ENCODE measurements at places on chromosomes 13 and 19.

GRCh38 chr19:44869733-44870470 is 21.2 kb upstream of the TOMM40 start:
- no peak for DNase-seq

GRCh38 chr19:12162513-12162881 is 399 bp upstream of the ZNF136 start:
- no peak for DNase-seq

DNA sequence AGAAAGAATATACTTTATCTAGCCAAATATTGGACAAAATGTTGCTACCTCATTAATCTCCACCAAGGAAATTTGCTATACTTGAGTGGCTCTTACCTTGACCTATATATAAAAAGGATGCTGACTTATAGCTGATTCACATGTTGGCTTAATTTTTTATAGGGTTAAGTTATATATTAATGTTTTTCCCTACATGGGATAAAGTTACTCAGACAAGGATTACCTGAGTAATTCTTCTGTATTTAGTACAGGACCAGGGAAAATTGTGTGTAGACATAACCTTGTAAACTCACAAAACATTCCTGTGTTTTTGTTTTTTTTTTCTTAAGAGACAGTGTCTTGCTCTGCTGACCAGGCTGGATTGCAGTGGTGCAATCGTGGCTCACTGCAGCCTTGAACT is 30.6 kb upstream of the SOHLH2 start:
- DNase-seq = no peak

DNA sequence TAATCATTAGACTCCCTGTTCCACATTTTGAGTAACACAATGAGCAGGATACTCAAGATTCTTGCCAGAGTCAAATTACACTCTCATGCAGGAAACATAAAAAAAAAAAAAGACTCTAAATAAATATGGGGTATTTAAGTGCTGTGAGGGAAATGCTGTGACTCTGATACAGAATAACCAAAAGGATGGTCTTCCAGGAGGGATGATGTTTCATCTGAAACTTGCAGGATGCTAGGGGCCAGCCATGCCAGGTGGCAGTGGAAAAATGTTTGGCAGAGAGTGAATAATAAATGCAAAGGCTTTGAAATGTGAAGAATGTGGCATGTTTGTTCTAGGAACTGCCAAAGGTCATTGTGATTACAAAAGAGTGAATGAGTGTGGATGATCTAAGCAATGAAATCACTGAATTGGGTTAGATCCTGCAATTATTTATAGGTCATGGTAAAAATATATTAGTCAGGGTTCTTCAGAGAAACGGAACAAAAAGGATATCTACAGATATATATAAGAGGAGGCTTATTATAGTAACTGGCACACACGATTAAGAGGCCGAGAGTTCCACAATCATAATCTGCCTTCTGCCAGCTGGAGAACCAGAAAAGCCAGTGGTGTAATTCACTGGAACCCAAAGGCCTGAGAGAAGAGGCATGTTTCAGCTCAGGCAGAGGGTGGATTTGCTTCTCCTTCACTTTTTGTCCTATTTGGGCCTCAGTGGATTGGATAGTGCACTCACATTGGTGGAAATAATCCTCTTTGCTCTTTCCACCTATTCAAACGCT is 1832.8 kb upstream of the MIR17HG start:
- DNase-seq = peak; percentile 53

DNA sequence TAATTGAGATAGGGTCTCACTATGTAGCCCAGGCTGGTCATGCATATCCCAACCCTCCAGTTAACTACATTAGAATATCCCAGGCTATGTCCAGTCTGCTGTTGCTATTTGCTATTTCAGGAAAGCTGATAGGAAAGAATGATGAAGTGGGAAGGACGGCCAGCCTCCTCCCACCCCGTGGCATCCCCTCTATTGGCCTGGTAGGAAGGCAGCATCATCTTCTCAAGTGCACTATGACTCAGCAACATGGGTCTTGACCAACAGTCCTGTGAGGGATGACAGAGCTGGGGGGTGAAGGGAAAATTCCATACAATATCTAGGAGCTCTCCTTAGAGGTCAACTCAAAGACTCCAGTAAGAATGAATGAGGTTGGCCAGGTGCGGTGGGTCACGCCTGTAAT is 48.0 kb upstream of the ABCC4 start:
- DNase-seq = no peak

GRCh38 chr19:39296055-39296645 is at the start of gene IFNL1:
Gene IFNL1, plus strand, starts transcription at chr19:39296407. Its CDS starts 15 bp downstream, at chr19:39296422.
- no peak for DNase-seq

DNA sequence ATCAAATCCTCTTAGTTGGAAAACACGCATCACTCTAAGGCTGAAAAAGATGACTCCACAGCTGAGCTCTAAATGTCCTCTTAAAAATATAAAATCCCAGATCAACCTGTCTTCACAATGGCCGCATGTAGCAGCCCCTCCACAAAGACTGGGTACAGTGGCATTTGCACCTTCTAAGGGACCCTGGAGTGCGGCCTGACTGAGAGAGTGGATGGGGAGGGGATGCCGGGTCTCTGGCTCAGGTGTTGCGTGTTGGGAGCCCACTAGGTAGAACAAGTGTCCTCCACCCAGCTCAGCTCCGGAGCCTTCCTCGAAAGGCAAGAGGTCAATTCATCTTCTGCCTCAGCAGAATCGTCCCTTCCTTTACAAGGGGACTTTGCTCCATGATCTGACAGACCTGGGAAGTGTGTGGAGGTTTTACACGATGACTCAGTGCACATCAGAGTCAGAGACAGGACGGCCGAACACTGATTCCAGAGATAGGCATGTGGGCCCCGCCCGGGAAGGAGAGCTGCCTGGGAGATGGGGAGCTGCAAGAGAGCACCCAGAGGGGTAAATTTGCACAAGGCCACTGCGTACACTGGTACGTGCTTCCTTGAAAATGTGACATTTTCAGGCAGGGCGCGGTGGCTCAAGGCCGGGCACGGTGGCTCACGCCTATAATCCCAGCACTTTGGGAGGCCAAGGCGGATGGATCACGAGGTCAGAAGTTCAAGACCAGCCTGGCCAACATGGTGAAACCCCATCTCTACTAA is 23.5 kb upstream of the SLC15A1 start:
- no peak for DNase-seq

DNA sequence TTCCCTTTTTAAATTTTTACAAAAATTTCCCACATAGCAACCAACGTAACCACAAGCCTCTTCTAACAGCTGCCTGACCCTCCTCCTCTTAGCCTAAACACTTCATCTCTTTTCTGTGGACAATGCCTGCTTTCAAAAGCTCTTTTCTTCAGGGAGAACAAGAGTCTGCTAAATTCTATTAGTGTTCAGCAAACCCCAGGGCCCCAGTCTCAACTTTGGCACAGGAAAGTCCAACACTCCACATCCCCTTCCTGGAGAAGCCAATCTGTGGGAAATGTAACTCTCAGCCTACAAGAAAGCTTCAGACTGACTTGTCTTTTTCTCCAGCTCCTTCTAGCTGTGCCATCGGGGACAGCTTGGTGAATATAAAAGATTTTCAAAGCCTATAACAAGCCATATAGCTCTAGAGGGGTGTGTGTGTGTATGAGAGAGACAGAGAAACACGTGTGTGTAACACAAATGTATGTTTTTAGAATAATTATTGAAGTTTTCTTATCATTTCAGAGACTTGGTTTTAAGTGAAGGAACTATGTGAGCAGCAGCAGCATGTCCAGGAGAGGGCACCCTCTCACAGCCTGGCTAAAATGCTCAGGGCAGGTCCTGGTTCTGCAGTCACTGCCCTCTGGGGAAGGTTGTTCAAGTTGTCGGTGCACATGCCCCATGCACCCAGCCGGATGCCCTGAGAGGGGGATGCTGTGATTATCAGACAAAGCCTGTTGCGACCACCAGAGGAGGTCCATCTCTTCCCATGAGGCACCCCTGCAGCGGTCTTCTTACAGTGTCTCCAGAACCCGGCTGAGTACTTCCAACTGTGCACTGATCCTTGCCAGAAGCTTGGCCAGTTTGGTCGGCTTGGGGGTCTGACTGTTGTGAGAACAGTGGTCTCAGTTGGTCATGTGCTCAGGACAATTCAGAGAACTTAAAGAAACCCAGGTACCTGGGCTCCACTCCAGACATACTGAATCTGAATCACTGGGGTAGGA is 34.4 kb downstream of the CCDC70 start:
- peak; percentile 26 for DNase-seq

GRCh38 chr19:56139847-56140582 is 1.1 kb upstream of the ZNF444 start:
- DNase-seq = no peak

GRCh38 chr13:95391362-95391761 is 90.1 kb upstream of the ABCC4 start:
- DNase-seq = no peak

DNA sequence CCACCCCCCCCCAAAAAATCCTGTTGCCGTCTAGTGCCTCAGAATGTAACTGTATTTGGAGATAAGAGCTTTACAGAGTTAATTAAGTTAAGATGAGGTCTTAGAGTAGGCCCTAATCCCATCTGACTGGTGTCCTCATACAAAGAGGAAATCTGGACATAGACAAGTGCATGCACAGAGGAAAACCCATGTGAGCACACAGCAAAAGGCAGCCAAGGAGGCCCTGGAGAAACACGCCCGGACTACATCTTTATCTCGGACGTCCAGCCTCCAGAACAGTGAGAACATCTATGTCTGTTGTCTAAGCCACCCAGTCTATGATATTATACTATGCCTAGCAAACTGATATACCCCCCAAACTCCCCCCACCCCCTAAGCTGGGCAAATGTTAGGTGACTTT is 193.8 kb downstream of the KATNAL1 start:
- no peak for DNase-seq

DNA sequence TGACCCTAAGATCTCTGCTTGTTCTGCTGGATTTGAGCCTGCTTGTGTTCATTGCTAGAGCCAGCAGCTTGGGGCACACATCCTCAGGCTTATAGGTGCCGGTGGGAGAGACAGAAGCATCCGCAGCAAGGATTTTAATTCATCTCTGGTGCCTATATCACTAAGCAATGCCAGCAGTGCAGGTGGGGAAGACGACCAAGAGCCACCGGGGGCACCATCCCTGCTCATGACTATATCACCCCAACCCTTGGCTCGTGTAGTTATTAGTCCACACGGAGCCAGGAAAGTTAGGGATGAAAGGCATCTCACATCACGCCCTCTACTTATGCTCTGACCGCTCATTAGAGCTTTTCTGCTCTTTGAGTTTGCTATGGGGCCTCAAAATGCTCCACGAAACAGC is 298.2 kb downstream of the DCLK1 start:
- no peak for DNase-seq

GRCh38 chr19:32066056-32066455 is 279.4 kb upstream of the ZNF507 start:
- no peak for DNase-seq

GRCh38 chr13:79459906-79460305 is 21.0 kb upstream of the NDFIP2 start:
- DNase-seq = no peak

- no peak for DNase-seq
These were observed 247.7 kb downstream of the SLITRK1 start for GRCh38 chr13:83634601-83635000.

DNA sequence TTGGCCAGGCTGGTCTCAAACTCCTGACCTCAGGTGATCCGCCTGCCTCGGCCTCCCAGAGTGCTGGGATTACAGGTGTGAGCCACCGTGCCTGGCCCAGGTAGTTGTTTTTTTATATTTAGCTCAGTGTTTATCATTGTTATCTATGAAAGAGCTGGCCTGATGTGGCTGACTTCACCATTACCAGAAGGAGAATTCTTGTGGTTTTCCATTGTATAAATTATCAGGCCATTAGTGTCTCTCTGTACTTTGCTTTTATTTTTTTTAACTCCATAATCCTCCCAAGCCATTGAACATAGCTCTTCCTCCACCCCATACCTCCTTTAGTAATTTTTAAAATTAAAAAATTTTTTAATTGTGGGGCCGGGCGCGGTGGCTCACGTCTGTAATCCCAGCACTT is 24.2 kb downstream of the CERS4 start:
- DNase-seq = no peak

DNA sequence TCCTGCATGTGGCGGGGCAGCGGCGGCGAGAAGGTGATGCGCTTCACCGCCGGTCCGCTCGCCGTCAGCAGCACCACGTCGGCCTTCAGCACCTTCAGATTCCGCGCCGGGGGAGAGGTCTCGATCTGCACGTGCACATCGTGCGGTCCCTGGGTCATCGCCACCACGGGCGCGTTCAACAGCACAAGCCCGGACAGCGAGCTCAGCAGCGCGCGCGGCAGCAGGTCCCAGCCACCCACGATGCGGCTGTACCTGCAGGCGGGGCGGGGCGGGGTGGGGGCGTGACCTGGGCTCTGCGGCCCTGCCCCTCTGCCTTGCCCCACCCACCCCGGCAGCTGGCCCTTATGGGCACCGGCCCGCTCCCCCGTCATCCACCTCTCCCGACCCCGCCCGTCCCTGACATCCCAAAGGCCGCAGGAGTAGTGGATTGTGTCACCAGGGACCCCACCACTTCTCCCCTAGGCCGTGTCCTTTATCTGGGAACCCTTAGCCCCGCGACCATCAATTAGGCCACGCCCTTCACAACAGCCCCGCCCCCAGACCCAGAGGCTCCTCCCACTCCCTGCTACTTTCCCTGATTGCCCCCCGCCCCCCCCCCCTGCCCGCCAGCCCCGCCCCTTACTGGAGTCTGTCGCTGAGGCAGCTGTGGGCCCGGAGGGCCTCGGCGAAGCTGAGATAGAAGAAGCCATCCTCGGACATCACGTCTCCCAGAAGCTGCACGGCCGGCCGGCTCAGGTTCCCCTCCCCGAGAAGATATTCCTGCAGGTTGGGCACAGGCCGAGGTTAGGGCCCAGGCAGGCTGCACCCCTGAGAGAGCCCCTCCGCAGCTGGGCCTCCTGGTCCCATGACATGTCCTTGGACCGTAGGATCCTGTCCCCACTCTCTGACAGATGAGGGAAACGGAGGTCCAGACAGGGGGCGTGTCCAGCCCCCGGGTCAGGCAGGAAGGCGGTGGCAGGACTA is 6.1 kb downstream of the IL4I1 start:
- DNase-seq = peak; percentile 54

- no peak for DNase-seq
These were observed 276.7 kb downstream of the SLC7A1 start for GRCh38 chr13:29318741-29319140.

DNA sequence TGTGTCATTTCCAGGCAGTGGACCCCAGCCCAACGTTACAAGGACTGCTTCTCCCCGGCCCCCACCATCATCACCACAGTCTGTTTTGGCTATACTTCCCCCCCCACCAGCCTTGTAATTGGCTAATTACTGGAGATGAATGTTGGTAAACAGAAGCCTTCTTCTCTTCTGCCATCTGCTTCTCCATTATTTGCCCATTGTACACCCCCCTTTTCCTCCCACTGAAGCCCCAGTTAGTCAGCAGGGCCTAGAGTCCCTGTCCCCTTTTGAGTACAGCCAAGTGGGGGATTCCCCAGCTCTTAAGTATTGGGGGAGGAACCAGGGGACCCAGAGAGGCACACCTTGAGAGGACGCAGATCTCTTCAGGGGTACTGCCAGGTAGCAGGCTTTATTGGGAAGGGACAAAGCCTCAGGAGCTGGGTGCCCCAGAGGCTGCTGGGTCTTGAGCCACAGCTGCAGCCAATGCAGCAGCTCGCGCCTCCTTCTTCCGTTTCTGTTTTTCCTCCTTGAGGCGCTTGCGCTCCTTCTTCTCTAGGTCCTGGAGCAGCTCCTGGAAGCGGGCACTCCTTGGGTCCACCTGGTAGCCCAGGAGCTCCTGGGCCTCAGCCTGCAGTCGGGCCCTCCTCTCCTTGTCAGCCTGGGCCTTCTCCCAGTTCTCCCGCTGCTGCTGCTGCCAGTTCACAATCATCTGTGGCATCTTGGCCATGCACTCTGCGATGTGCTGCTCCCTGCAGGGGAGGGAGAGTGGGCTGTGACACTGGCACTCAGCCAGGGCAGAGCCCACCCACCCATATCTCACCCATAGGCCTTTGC is 3.0 kb downstream of the GADD45GIP1 start:
- no peak for DNase-seq

Measured in neuronal stem cell (in vitro differentiated cells).